ENCODE measurements at places on chromosomes 11 and 22.
A peak's percentile ranks its signal among the peaks of the same experiment; 100 is the strongest.

DNA sequence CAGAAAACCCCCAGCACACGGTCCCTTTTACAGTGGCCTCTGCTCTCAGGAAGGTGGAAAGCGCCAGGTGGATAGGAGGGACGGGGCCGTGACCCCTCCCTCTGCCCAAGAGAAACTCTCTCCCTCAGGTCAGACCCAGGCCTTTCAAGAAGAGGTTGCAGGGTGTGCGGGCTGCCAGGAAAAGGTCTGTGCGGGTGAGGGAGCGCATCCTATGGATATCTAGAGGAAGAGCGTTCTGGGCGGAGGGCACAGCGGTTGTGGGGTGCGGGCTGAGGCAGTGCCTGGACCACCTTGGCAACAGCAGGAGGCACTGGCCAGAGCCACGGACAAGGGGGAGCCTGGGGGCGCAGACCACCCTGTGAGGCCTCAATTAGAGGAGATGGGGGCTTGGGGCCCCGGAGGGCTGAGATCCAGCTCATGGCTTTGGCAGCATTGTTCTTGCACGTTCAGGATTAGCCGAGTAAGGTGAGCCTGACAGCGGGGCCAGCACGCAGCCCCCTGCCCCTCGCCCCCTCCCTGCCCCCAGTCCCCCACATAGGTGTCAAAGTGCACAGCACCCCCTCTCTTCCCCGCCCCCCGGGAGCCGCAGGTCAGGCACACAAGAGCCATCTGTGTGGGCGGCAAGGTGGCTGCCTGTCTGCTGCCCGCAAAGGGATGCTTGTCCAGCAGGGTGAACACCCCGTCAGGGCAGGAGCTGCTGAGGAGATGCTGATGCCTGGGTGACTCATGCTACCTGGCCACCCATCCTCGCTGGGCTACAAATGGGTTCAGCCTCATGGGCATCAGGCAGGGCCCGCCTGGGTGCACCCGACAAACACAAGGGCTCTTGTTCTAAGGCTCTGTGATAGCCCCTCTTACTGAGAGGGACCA lies 92.8 kb upstream of the KCNQ1OT1 start:
- no peak for DNase-seq

- peak; percentile 62 for DNase-seq
These were observed 40.8 kb downstream of the IGLL1 start for GRCh38 chr22:23539135-23539838.

DNA sequence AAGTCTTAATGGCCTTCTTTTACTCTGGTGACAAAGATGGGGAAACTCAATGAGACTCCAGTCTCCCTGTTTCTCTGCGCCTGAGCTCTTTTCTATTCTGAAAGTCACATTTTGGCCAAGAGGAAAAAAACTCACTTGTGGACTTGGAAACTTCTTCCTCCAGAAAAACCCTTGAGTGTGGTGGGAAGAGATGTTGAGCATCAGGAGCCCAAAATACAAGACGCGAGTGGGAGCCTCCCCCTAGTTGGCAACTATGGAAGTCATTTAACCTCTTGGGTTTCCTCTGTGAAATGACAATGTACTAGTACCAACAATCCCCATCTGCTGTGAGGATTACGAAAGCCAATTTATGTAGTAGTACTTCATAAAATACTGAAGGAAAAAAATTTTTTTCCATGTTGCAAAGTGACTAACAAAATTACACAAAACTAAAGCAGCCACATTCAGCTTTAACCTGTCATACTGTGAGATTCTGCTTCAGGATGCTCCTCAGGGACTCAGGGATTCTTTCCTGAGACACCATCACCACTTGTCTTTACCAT lies 524 bp upstream of the SLC25A17 start:
- peak; percentile 5 for DNase-seq

- no peak for DNase-seq
These were observed 21.2 kb upstream of the CLMP start for GRCh38 chr11:123216249-123216648.

DNA sequence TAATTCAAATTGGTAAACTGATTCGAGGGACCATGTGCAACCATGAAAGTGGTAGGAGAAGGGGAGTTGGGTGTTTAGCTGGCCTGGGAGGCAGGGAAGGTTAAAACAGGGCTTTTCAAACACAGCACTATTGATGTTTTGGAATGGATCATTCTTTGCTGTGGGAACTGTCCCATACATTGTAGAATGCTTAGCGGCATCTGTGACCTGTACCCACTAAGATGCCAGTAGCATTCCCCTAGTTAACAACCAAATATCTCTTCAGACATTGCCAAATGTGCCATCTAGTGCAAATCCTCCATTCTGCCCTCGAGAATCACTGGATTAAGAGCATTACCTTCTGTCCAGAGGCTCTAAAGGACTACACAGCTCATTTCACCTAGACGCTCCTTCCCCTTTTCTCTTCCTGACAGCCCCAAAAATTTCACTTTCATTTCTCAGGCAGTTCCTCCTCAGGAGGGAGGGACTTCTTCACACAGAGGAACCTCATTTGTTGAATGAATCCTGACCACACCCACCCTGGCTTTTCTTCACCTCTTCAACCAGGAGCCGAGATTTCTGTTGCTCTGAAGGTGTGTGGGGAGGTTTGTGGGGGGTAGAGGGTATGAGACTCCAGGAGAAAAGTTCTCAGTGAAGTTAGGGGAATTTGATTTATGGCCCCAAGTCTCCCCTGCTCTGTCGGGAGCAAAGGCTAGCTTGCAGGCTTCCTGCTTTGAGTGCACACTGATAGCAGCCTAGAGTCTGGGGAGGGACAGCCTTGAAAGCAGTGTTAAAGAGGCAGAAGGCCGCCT lies at the start of gene TRIM34:
Gene TRIM34, plus strand, starts transcription at position 513 of the 791 bp plus-strand sequence. CDS start 7,331 bp downstream, outside the sequence.
- DNase-seq = peak; percentile 60

- no peak for DNase-seq
These were observed 741.8 kb upstream of the LUZP2 start for GRCh38 chr11:23755076-23755475.

DNA sequence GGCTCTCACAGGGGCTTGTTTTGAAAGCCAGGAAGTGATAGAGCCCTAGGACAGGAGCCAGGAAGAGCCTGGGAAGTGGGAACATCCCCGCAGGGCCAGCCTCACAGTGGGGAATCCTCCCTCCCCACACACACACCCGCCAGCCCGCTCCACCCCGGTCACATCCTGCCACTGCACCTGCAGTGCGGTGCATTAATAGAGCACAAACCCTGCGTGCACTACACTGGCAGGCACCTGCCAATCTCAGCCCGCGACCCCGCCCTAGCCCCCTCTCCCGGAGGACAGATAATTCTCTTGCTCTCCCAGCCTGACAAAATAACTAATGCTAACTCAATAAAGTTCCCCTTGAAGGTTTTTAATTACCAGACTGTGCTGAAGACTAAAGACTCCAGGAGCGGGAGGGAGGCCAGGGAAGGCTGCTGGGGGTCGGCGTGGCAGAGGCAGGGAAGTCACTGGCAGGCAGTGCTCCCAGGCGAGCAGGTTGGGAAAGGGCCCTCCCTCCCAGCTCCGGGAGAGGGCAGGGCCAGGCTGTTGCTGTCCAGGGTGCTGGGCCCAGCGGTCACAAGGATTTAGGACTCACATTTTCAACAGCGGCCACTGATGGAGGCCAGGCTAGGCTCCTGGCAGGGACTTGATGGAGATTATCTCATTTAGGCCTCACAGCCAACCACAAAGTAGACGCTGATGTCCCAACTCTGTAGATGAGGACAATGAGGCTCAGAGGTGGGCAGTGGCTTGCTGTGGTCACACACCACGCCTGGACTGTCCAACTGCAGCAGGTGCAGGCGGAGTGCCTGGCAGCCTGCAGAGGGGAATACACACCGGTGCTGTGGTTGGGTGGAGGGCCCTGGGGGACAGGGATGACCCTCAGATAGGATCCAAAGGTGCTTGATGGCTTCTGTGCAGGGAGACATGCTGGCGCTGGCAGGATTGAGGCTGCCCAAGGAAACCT lies 23.9 kb upstream of the TCF20 start:
- no peak for DNase-seq

- peak; percentile 17 for DNase-seq
These were observed 59.6 kb upstream of the PAX6 start for GRCh38 chr11:31870609-31871309.
